ENCODE measurements at places on chromosomes 3 and 15.

DNA sequence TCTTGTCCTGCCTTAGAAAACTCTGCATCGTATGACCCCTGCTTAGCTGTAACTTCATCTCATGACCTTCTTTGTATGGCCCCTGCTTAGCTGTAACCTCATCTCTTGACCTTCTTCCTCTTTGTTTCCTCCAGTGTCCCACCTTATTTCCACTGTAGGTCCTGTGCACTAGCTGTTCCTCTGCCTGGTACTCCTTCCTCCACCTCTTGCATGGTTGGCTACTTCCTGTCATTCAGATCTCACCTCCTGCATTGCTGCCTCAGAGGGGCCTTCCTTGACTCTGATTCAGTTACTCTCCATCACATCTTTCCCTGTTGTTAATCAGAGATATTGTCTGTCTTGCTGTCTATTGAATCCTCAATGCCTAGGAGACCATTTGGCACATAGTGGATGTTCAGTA lies 63.2 kb downstream of the PDE8A start:
- no peak for DNase-seq

- DNase-seq, result no peak
Observed at GRCh38 chr15:86595741-86596140, 516.1 kb downstream of the AGBL1 start.

DNA sequence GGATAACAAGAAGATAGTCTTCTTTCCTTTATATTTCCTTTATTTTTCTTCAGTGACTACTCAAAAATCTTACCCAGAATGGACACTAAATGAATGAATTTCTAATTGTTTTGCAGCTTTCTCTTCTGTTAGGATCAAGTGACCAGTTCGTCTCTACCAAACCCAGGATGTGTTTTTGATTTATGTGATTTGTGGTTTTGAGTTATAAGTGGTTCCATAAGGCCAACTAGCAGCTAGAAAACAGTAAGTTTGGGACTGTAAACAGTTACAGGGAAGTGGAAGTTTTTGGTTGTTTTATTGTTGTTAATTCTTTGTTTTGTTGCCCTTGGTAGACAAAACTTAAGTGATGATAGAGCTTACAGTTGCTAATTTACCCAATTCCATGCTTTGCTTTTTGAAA lies 456.5 kb downstream of the IL5RA start:
- no peak for DNase-seq

DNA sequence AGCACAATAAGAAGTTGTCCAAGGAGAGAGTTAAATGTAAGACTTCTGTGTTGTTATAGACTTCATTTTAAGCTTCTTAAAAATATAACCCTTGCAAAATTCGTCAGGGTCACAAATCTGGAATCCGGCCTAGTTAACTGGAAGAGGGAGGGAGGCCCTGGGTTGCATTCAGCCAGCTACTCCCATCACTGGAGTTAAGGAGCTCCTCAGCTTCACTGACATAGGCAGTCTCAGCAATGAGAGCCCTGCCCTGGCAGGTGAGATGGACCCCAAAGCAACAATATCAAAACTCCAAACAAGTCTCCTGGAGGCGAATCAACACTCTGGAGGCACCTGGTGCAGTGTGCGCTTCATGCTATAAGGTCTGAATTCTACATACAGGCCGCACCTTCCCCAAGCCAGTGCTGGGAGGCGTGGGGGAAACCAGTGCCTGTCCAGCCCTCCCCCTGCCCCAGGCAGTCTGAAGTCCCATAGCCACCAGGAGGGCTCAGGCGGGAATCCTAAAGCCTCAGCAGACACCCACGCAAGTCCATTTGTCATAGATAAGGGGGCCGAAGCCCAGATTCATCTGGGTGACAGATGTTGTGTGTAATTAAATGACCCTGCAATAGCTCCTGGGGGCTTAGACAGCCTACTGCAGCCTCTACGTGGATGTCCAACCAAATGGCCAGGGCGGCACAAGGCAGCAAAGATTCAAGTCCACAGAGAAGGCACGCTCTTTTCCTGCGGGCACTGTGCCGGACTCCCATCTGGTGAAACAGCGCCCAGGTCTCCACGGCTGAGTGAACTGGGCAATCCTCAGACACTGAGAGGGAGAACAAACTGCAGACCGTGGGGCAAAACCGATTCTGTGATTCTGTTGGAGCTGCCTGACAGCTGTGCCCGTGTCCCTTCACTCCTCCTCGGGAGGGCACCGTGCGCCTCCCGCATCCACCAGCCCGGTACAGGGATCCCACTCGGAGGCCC lies 64.9 kb downstream of the ATP10A start:
- DNase-seq, result no peak

GRCh38 chr15:100902436-100903167 lies 16.6 kb upstream of the LRRK1 start:
- DNase-seq, result no peak

- no peak for DNase-seq
Observed at GRCh38 chr15:37015035-37015434, 85.3 kb downstream of the MEIS2 start.

GRCh38 chr15:65884511-65884910 lies 15.2 kb downstream of the RAB11A start:
- no peak for DNase-seq

DNA sequence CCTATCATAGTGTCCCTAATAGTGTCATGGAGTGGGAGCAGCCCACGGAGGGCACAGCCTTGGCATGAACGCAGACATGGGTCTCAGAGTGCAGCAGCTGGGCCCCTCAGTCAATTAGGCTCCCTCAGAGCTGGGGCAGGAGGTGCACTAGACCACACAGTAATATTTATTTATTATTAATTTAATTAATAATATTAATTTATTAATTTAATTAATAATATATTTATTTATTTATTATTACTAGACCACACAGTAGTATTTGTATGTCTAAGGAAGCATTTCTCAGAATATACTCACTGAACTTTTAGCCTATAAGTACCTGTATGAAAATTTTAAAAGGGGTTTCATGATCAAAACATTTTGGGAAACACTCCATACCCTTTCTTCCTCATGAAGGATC lies 5.3 kb downstream of the CCR5AS start:
- no peak for DNase-seq

- DNase-seq, result no peak
Observed at GRCh38 chr3:111285694-111286093, 214.1 kb downstream of the NECTIN3 start.

- no peak for DNase-seq
Observed at GRCh38 chr3:129645286-129645685, 38.8 kb upstream of the PLXND1 start.

GRCh38 chr15:62068810-62069167 lies 2.0 kb downstream of the C2CD4A start:
- no peak for DNase-seq

DNA sequence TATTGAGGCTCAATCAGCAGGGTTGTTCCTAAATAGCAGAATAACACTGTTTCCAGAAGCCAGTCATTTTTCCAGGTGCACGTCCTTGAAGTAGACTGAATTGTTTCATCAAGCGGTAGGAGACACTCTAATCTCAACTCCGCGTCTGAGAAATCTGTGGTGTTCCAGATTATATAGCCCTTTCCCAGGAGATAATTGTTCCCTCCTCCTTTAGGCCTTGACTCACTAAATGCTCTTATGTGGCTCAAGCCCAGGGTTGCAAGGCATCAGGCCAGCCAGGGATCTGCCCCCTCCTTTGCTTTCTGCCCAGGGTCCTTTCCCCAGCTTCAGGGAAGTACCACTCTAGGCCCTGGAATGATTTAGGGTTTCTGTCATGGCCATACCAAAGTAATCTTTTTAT lies 5.7 kb upstream of the HLTF start:
- DNase-seq, result no peak

GRCh38 chr3:133767607-133768006 lies 21.4 kb downstream of the TF start:
- no peak for DNase-seq

DNA sequence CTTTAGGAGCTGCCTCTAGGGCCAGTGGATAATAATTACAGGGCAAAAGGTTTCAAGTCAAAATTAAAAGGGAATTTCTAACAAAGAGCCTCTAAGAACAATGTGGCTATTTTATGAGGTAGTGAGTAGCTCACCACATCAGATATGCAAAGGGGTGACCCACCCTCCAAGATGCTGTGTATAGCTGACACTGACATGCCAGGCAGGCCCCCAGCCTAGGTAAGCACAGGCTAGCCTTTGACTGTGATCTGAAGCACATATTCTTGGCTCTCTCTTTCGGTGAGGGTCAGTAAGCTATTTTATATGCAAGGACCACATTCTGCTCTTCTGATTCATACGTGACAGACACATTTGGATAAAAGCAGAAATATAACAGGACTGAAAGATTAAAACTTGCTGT lies 2.8 kb upstream of the THSD4 start:
- DNase-seq, result no peak

DNA sequence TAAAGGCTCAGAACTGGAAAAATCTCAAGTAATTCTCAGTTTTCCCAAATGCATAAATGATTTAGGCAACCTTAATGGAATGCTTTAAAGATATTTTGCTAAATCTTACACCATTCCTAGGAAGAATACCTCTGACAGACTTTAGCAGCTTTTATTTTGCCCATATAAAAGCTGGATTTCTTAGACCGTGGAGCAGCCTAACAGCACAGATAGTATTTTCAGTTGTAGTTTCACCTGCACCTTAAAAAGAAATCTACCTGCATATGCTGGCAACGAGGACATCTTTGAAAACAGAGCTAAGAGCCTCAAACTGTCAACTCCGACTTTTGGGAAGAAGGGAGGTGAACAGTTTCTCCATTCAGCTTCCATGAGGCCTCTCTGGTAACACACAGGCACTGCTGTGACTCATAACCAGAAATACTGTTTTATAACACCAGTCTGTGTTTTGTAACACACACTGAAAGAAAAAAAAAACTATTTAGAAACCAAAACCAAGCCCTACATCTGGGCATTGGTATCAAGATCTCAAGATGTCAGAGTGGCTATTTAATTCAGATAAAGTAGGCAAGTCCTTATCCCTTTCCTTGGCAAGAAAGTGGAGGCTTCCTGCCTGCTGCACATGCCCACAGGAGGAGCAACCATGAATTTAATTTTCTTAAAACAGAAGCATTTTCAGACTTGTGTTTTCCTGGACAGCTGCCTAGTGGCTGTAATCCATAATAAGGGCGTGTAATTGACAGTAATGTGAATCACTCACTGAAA lies 181.5 kb upstream of the ICE2 start:
- DNase-seq, result no peak

DNA sequence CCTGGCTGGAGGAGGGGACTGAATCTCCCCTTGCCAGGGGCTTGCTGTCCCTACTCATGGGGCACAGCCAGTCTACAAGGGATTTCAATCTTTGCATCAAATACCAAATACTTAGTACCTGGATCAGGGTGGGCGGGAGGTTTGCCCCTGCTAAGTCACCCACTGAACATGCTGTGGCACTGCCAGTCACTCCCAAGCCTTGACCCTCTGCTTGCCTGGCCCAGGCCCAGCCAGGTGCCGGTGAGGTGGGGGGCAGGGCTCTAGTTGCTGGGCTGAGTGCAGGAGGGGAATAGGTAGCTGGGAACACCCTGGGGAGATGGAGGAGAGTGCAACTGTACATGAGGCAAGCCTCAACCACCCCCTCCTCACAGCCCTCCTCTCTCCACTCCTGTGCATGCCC lies 136.3 kb upstream of the LRTM1 start:
- DNase-seq, result no peak

GRCh38 chr3:133943639-133944141 lies 48.0 kb upstream of the RAB6B start:
- DNase-seq, result no peak

DNA sequence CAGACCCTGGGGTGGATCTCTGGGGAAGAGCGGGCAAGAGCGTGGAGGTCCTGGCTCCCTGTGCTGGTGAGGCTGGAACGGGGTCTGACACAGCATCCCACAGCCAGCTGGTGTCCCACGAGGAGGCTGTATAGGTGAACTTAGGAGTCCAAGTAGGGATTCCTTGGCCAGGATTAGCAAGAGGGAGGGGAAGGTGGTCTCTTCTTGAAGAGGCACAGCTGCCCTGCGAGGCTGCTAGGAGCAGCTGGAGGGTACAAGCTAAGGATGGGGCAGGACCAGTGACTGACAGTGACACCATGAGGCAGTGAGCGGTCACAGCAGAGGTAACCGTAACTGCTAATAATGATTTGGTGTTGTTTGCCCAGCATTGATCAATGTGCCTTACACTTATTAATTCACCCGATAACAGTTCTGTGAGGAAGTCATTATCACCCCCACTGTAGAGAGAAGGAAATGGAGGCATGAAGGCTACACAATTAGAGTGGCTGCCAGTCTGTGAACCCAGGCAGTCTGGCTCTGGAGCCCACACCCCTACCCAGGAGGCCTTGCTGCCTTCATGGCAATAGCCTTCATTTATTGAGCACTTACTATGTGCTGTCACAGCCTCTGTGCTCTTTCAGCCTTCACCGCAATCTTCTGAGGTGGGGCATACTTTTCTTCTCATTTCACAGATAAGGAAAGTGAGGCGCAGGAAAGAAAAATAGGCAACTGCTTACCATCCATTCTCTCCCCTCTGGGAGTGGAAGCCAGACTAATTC lies 59.4 kb downstream of the TMEM44 start:
- no peak for DNase-seq

- no peak for DNase-seq
Observed at GRCh38 chr15:49815950-49816349, 195.1 kb downstream of the DTWD1 start.

GRCh38 chr15:66569461-66570137 lies 3.8 kb upstream of the LCTL start:
- no peak for DNase-seq

GRCh38 chr15:63022663-63023062 lies 19.9 kb upstream of the TPM1 start:
- DNase-seq, result no peak

GRCh38 chr3:127888156-127888555 lies 26.9 kb upstream of the KBTBD12 start:
- DNase-seq, result no peak

DNA sequence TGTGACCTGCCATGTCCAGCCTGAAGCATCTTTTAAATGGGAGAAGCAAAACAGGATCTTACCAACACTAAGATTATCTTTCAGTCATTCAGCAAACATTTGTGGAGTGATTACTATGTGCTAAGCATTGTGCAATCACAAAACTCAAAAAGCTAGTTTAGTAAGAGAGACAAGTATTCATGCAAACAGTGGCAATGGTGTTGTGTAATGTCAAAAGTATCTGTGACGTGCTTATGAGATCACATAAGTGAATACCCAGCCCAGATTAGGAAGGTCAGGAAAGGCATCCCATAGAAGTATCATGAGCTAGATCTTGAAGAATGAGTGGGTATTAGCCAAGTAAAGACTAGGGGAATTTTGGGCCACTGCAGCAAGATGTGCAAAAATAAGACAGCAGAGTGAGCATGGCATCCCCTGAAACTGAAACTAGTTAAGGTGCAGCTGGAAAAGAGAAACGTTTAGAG lies 32.1 kb downstream of the SEC62 start:
- DNase-seq, result no peak

GRCh38 chr3:120473896-120474675 lies 23.3 kb upstream of the FSTL1 start:
- no peak for DNase-seq
